T-cell (primary cell): ENCODE measurements at places on chromosomes 4 and X.
A peak's percentile ranks its signal among the peaks of the same experiment; 100 is the strongest.

- no peak for DNase-seq
Observed at GRCh38 chrX:118727686-118728339, 407 bp downstream of the IL13RA1 start.

DNA sequence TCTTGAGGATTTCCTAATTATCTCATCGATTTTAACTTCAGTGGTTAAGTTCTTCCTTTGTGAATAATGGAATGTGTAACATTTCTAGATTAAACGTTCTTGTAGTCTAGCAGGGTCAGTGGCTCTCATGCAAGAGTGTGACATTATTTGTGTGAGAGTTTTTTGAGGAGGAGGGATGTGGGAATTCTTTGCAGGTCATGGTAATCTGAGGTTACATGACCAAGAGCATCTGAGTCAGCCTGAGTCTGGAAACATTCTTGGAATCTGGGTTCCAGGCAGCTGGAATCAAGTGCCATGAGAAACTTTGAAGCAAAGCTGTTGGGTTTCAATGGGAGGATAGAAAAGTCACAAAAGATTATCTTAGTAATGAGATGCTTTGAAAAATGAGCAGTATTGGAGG, 49.5 kb downstream of the GK start:
- DNase-seq: no peak

GRCh38 chrX:40035726-40036125, 62.0 kb downstream of the BCOR start:
- DNase-seq: no peak

GRCh38 chr4:143389579-143390195, 53.0 kb downstream of the GAB1 start:
- no peak for DNase-seq

DNA sequence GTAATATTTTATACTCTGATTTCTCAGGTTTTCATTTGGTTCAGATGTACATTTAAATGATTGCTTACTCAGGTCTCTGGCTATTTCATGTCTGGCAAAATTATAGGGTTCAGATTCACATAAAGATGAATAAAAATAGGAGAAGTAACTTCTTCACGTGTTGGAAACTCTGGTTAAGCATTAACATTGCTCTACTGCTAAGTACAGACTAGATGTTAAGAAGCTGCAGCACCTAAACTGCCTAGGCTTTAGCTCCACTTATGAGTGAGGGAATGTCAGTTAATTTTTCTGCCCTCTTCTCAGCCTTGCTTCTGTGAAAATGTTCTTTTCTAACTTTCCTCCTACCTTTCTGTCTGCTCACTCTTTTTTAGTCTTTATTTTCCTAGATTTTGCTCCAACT, 361.2 kb downstream of the ARAP2 start:
- DNase-seq: no peak

DNA sequence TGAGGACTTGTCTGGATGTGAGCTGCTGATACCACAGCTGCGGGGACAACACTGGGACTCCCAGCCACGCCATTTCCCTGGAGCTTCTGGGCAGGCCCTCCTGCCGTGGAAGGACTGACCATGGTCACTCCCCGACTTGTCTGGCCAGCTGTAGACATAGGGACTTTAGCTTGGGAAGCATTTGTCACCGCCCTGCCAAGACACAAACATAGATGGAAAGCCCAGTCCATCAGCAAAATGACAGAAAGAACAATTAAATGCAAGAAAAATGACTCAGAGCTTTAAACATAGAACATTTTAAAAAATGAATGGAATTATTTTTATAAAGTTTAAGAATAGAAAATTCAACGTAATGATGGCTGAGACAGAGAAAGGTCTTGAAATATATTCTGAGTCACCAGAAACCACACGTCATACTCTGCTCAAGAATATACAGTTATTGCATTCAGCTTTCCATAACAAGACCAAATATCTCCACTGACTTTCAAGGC, 107.6 kb upstream of the CBR4 start:
- DNase-seq: no peak

- DNase-seq: no peak
Observed at GRCh38 chrX:39642071-39642470, 455.7 kb downstream of the BCOR start.

DNA sequence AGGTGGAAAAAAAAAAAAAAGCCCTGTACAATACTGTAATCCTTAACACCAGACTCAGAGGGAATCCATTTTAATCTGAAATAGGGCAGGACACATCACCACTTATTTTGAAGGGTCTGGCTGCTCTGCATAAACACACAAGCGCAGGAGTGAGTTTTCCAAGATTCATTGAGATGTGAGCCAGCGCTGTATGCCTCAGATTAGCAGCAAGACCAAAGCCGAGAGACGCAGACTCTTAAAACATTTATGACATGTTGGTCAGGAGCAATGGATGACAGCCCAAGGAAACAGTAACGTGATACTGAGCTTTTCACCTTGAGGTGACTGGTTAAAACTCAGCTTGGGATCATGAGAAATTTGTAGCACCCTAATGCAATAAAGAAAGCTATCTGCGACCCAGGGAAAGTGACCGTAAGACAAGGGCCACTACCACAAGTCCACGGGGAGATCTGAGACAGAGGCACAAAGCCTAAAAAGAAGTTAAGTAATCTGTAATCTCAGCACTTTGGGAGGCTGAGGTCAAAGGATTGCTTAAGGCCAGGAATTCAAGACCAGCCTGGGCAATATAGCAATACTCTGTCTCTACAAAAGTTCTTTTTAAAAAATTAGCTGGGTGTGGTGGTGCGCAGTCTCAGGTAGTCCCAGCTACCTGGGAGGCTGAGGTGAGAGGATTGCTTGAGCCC, 210.6 kb downstream of the COL25A1 start:
- DNase-seq: no peak

- DNase-seq: peak; percentile 13
Observed at GRCh38 chrX:119758731-119759247, 401 bp downstream of the SOWAHD start.

GRCh38 chr4:11427121-11427996, 1.3 kb downstream of the HS3ST1 start:
- DNase-seq: no peak

DNA sequence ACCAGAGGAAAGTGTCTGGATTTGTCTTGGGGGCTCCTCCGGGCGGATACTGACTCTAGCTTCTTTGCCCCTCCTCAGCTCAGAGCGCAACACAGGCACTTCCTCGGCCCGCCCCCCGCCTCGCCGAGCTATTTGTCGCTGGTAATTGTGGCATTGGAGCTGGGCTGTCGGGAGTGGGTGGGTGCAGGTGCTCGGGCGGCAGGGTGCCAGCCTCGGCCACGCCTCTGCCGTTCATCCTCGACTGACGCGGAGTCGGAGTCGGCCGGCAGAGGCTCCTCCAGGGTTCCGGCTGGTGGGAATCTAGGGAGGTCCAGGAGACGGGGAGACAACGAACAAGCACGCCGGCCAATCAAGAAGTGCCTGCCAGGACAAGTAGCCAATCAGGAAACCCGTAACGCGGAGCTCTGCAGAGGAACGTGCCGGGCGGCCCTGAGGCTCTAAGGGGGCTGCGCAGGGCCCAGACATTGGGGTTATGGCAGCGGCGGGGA, 3.9 kb upstream of the SYN1 start:
- DNase-seq: peak; percentile 26

GRCh38 chrX:338281-338835, 19.8 kb upstream of the GTPBP6 start:
- DNase-seq: no peak

- no peak for DNase-seq
Observed at GRCh38 chrX:154305541-154306205, 10.1 kb downstream of the TKTL1 start.

DNA sequence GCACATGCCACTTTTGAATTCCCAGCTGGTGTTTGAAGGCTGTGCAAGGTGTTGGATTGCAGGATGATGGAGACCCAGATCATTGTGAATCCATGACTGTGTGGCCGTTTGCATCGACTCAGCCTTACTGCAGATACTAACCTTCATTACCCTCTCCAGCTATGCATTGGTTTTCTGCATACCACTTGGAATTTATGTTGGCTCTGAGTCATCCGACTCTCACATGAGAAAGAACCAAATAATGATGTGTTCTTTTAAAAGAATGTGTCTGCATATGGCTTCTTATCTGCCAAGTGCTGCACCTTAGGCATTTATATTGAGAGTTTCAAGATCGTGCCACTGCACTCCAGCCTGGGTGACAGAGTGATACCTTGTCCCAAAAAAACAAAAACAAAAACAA, 106.7 kb upstream of the PRKX start:
- DNase-seq: no peak

GRCh38 chrX:152813206-152813605, 17.4 kb downstream of the CETN2 start:
- no peak for DNase-seq

- no peak for DNase-seq
Observed at GRCh38 chr4:151631349-151631748, 129.5 kb downstream of the GATB start.

DNA sequence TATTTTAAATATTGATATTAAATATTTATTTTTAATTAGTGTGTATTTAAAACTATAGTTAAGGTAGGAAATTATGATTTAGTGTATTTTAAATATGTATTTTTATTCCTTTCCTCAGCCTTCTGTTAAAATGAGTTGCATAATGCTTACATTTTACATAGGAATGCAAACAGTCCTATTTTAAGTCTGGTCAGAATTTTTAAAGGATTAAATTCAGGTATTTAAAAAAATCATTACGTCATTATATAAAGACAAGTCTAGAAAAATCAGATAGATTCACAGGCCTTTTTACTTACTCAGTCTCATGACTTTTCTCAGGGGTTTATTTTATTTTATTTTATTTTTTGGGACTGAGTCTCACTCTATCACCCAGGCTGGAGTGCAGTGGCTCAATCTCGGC, 50.4 kb upstream of the RPA4 start:
- DNase-seq: no peak

DNA sequence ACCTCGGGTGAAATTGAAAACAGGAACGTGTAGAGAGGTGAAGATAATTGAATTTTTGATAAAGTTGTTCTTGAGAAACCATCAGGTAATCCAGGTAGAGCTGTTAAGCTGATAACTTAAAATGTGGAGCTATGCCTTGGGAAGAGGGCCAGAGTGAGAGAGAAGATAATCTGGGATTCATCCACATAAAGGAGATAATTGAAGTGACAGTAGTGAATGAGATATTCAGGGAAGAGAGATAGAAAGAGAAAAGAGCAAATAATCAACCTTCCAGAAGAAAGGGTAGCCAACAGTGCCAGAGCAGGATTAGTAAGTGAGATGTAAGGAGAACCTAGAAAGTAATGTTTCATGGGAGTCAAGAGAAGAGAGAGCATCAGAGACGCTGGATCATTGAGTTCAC, 297.6 kb downstream of the PACRGL start:
- DNase-seq: no peak
